CD4-positive, alpha-beta T cell treated with Interleukin-21 for 1 hour (primary cell): ENCODE measurements at places on chromosomes 6 and 20.
A peak's percentile ranks its signal among the peaks of the same experiment; 100 is the strongest.

DNA sequence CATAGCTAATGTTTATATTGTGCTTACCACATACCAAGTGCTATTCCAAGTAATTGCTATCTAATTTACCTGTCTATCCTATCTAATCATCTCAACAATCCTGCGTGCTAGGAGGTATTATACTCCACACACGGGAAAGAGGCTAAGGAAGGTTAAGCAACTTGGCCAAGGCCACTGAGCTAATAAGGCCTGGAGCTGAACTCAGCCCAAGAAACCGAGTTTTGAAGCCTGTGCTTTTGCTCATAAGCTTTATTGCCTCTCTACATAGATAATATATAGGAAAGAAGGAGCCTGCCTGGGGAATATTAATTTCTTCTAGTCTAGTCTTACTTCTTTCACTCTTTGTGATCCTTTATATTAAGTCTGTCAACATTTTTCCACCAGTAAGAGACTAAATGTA is 67.8 kb upstream of the ADGRF4 start:
- no peak for DNase-seq

DNA sequence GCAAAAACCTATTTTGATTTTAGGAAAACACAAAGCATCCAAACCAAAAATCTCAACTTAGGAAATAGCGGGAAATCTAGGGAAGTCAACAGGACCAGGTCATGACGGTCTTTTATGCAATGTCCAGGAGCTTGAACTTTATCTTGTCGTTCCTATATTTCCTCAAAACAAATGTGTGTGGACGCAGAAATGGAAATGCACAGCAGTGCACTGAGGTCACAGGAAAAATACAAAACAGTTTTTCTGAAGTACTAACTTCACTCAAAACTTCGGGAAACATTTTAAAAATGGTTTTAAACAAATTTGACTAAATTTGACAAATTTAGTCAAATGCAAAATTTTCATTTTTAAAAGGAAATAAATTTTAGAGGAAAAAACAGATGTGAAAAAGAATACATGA is 5.5 kb upstream of the SLC17A2 start:
- DNase-seq, result no peak

DNA sequence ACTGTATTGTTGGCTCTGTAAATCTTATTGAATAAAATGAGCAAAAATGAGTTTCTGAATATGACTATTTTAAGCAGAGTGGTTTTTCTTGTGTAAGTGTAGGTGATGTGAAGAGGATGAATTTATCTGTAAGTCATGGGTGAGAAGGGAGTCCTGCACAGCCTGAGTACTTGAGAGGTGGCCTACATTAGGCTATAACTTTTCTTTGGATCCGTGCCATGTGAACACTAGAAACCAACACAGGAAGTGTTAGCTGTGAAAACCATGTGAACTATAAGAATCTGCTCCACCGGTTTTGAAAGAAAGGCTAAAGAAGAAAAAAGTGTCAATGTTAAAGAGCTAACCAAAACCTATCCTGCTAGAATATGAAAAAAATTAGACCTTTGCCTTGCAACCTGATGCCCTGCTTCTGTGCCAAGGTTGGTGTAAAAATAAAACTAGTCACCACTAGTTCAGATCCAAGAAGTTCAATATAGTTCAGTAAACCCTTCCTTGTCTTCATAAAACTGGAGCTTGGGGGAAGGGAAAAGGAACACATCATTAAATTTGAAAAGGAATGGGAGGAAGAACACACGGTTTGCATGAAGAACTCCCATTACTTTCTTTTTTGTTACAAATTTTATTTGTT is 21.3 kb downstream of the PLCB1 start:
- DNase-seq, result peak; percentile 44

DNA sequence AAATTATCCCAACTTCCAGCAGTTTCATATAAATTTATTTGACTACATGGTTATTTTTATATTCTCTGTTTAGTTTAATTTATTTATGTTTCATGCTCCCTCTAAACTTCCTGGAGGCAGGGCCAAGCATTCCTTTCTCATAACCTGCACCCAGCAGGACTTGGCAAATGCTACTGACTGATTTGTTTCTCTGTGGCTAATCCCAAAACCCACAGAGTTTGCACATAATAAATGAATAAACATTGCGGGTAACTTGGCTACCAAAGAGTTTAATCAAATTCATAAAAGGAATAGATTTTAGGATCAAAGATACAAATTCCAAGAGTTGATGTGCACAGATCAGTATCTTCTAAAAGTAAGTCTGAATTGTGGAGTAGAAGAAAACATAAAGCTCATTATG is 239.5 kb downstream of the SLC35F1 start:
- no peak for DNase-seq

DNA sequence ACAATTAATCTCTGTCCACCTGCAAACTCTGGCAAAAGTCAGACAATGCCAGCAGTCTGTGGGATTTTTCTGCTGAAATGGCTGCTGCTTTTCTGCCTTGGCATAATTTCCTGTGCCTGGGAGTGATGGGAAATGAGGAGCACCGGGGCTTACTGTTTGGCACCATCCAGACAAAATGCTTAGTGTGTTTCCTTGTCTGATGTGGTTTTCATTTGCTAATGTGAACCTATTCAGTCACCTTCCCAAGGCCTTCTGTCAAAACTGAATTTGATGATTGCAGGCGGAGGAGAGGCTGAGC is 56.4 kb downstream of the CDH4 start:
- DNase-seq, result no peak

GRCh38 chr20:62370115-62370806 is 3.1 kb upstream of the LAMA5 start:
- no peak for DNase-seq

- DNase-seq, result no peak
Observed at GRCh38 chr20:4788314-4788713, 66.6 kb downstream of the PRND start.

DNA sequence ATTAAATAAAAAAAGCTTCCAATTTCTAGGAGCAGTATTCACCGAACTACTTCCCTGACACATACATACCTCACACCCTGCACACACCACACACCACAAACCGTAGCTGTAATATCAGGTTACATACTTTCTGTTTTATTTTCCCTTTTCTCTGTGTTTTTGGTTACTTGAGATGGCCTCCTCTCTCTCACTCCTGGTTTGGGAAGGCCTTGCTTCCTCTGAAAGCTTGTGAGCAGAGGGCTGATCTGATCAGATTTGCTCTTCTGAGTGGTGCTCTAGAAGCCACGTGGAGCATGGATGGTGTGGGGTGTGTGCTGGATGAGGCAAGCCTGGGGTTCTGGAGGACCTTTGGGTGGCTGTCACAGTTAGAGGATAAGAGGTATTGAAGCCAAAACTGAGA is 20.9 kb downstream of the UTRN start:
- peak; percentile 50 for DNase-seq

DNA sequence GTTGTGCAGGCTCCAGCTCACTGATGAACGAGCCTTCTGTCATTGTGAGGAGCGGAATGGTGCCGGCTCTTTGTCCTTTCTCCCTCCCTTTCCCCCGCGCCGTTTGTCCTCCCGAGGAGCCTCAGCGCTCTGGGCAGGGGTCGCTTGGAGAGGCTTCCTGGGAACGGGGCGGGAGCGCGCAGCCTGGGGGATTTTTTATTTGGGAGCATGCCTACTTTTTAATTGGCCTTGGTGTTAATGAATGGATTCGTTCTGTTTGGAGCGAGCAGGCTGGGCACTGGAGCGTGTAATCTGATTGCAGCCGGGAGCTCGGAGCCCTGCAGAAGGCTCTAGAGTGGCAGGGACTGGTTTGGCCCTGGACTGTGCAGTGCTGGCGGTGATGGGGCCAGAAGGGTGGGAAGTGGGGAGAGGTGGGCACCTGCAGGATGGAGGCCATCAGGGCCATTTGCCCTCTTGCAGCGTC is 118.8 kb downstream of the CDH4 start:
- no peak for DNase-seq

DNA sequence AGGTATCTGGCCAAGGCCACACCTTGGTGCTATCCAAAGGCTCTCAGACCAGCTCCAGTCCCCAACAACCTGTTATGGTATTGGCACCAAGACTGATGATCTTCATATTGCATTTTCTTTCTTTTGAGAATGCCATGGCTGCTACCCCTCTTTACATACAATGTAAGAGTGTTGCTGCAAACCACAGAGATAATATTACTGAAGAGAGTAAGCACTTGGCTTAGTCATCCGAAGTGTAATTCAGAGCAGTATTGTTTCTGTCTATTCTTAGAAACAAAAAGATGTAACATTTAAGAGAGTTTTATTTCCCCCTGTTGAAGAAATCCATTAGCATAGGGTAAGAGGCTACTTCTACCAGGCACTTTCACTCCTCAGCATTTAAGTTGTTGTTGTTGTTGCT is 212.5 kb downstream of the C6orf118 start:
- no peak for DNase-seq

- no peak for DNase-seq
Observed at GRCh38 chr6:22102671-22103070, 194.2 kb downstream of the PRL start.

- DNase-seq, result no peak
Observed at GRCh38 chr6:6962086-6962485, 145.7 kb upstream of the RREB1 start.

GRCh38 chr6:166325383-166326042 is 16.8 kb downstream of the SFT2D1 start:
- no peak for DNase-seq

DNA sequence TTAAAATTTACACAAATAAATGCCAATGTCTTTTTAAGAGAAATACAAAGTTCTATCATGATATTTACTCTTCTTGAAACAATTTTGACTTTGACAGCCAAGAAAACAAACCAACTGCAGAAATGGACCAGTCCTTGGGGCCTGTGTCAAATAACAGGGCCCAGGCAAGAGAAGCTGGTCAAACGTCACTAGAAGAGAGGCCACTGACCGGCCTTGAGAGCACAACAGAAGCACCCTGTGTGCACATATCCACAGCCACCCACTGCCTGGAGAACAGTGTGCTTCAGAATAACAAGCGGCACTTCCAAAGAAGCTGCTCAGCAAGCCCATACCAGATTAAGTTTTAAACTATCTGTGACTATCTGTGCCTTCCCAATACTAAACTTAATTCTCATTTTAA is 14.8 kb downstream of the APMAP start:
- no peak for DNase-seq

- no peak for DNase-seq
Observed at GRCh38 chr6:133016631-133017030, 202.3 kb downstream of the RPS12 start.

DNA sequence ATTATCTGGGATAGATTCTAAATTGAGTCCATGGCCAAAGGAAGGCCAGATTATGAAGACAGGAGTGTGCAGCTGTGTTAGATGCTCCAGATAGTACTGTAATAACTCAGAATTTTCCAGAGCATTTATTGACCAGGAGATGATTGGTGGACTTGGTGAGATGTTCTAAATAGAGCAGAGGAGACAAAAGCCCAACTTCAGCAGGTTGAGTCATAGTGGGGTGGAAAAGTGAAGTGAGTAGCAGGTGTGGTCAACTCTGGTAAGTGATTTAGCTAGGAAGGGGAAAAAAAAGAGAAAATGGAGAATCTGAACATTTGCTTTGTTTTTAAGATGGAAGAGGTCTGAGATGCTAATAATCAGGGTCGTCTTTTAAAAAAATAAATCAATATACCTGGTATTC is 227.4 kb downstream of the TMEM200A start:
- DNase-seq, result no peak

DNA sequence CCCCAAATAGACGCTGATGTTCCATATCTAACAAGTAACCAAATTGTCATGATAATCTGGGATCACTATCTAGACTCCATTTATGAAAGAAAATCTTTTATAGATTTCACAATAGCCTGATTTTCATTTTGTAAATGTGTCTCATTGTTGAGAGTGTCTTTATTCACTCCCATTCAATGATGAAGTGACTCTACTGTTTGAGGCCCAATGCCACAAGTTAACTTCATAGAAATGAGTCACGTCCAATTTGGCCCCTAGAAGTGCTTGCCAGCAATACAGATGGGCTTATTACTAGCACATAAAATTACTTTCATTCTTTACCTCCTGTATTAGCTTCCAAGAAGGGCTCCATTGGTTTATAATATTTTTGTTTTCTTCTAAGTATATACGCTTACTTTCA is 6.3 kb downstream of the IPCEF1 start:
- no peak for DNase-seq

GRCh38 chr6:158762787-158763433 is 56.3 kb downstream of the EZR start:
- DNase-seq, result peak; percentile 21

GRCh38 chr6:126107475-126108166 is 121.3 kb downstream of the TRMT11 start:
- DNase-seq, result no peak

- DNase-seq, result no peak
Observed at GRCh38 chr6:27834384-27834783, 77.8 kb downstream of the OR2B2 start.

GRCh38 chr20:38706509-38706908 is 17.8 kb upstream of the SLC32A1 start:
- no peak for DNase-seq

- no peak for DNase-seq
Observed at GRCh38 chr6:117205876-117206275, 59.5 kb upstream of the VGLL2 start.

DNA sequence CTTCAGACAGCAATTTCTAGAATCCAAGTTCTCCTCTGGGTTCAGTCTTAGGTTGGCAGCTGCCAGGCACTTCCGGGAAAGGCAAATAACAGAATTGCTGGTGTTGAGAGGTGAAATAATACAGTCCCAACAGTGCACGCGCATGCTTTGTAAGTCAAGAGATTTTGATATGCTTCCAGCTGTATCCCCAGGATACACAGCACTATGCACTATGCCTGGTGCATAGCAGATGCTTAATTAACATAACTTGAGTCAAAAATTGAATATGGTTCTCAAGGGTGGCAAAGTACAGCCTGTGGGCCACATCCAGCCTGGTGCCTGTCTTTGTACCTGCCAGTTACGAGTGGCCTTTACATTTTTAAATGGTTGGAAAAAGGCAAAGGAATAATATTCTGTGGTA is 18.9 kb upstream of the PMEPA1 start:
- no peak for DNase-seq

GRCh38 chr20:40922865-40923264 is 105.8 kb upstream of the TOP1 start:
- DNase-seq, result no peak

DNA sequence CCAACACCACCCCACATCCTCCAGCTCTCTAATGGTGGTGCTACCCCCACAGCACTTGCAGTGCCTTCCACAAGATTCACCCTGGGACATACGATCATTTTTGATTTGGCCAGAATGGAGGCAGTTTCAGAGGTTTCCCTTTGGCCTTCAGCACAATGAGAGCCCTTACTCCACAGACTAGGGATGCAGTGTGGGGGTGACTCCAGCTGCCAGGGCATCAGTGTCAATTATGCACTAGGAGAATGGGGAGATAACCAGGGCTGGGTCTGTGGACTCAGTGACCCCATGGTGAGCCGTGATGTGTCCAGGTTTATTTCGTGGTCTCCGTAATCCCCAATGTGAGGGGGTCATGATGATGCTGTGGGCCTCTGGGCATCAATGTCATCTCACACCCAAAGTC is 31.5 kb upstream of the MICB start:
- DNase-seq, result peak; percentile 28

- DNase-seq, result no peak
Observed at GRCh38 chr6:17536586-17536985, 63.5 kb upstream of the FAM8A1 start.

DNA sequence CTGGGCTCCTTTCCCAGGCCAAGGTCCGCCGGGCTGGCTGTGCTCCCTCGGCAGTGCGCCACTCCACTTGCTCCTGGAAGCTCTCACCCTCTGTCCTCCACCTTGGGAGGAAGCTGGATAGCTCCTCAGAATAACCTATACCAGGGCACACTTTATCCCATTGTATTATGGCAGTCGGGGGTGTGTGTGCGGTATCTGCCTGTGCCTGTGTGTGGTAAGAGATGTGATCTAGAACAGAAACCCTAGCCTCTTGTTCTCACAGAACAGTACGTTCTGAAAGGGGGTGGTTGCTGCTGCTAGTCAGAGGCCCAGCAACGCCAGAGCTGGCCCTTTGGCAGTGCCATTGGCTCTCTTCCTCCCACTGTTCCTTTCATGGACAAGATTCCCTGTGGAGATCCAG is 168.4 kb downstream of the TBXT start:
- DNase-seq, result no peak
